Epithelial cell of alveolus of lung (primary cell): ENCODE measurements at places on chromosomes 13 and 19. TPM values are rescaled to one million over a fixed set of nuclear protein-coding genes. Genes with fewer than 3 reads are reported as not detected.

The ZNF112 gene
- total RNA-seq = 2.3 and 4.3 TPM in 2 replicates

The ZNF223 gene
- total RNA-seq = 4.1 and 4.8 TPM in 2 replicates

The ZNF160 gene
- 10.6 and 37.3 TPM in 2 replicates for total RNA-seq

The PEAK3 gene
- total RNA-seq = 0.13 TPM in 1 of 2 replicates, not detected in the other

The KLK1 gene
- total RNA-seq = not detected in 2 replicates
